ENCODE measurements at places on chromosomes 1 and 21. TPM values are rescaled to one million over a fixed set of nuclear protein-coding genes. Genes with fewer than 3 reads are reported as not detected.

DNA sequence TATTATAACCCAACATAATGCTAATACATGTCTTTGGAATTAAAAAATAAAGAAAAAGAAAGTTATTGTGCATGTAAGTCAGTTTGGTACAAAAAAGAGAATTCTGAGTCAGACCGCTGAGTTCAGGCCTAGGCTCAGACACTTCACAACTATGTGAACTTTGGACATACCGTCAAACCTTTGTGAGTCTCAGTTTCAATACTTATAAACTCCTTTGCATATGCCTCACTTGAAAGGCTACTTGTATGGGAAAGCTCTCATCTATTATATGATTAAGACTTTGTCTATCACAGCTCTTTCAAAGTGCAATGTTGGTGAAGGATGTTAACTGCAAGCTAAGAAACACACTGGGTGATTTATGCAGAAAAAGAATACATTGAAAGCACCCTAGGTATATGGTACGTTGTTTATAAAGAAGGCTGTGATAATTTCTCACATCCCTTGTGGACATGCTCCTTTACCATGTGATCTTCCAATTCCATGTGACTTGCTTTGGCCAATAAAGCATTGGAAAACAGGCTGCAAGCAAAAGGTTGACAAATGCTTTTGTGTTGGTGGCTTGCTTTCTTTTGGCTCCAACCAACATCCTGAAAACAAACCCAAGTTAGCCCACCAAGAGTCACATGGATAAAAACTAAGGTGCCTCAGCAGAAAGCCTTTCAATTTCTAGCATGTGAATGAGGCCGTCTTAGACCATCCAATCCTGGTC, 49.6 kb downstream of the INTS7 start:
- DNase-seq: no peak

GRCh38 chr1:198374288-198374687, 166.2 kb downstream of the ATP6V1G3 start:
- DNase-seq: no peak

GRCh38 chr1:227947676-227948492, at the start of gene WNT9A:
Gene WNT9A (minus strand): TSS chr1:227947932. CDS start chr1:227947887, 45 bp downstream.
- DNase-seq: peak; percentile 36

DNA sequence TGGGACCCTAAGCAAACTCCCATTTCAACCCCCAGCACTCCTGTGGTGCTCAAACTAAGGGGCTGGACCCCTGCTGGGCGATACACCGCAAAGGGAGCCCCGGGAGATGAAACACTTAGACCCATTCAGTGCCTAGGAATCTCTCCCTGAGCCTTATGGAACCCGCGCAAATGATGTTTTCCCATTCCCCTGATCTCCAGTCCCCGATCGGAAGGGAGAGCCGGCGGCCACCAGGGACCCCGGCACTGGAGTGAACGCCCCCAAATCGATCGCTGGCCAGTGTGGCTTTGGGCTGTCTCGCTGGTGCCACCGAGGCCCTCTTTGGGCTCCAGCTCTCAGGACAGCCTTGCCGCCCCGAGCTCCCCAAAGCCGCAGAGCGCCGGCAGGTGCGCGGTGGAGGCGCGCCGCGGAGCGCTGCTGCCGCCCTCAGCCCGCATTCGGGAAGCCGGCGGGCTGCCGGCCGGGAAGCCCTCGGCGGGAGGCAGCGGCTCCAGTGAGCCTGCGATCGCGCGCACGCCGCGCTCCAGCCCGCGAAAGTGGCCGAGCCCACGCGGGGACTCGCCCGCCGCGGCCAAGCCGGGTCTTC, 1.1 kb downstream of the PLXNA2 start:
- no peak for DNase-seq

- DNase-seq: no peak
Measured at GRCh38 chr1:101310506-101310905, 73.7 kb downstream of the S1PR1 start.

The AGRN gene
- 18.3 TPM for total RNA-seq

Measured in adrenal gland (tissue), 19 donors.